ENCODE measurements at places on chromosomes 13 and 19.

DNA sequence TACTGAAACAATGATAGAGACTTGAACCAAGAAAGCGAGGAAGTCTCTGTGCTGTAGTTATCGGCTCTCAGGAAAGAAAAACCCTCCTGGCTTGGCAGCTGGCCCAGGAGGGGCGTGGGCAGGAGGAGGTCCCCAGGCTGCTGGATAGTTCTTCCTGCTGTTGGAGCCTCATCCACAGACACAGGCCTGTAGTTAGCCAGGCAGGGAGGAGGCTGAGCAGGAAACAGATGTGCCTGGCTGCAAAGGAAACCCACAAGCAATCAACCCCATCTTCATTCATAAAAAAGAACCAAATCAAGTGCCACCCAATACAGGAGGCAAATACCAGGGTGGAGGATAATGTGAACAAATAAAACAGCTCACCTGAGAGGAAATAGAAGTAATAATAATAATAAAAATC is 86.2 kb downstream of the IRS2 start:
- peak; percentile 36 for DNase-seq

GRCh38 chr13:114103801-114104654 is 28.4 kb downstream of the RASA3 start:
- DNase-seq = no peak

- DNase-seq = no peak
Observed at GRCh38 chr13:50474088-50474662, 369.3 kb downstream of the DLEU7 start.

DNA sequence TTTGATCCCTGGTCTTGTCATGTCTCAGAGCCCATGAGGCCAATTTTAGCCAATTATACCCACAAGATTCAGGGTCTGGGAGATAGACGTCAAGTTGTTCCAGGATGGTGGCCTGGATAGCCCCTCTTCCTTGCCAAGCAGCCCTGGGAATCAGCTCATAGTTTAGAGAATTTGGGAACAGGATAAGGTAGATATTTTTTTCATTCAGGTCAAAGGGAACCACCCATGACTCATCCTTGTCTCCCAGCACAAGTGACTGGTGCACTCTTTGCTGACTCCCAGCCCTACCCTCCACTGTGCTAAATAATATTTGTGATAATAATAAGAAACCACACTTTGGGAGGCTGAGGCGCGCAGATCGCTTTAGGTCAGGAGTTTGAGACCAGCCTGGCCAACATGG is 17.1 kb upstream of the S1PR4 start:
- no peak for DNase-seq

GRCh38 chr19:1700733-1701663 is 48.6 kb upstream of the TCF3 start:
- no peak for DNase-seq

DNA sequence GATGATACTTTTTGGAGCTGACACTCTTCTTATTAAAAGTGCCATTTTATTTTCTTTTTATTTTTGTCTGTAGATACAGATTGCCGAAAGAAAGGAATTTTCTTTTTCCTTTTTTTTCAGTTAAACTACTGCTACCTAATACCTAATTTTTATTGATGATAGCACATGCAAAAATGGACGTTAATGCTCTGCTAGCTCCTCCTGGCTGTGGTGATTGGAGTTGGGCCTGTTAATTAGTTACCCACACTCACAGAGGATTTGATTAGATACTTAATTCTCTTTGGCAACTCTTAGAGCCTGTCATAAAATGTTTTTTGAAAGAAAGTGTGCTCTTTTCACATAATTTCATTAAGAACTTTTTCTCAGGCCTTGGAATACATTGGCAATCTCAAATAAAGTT is 366.8 kb downstream of the DCT start:
- no peak for DNase-seq

- no peak for DNase-seq
Observed at GRCh38 chr19:23904406-23904805, 10.3 kb upstream of the ZNF726 start.

- DNase-seq = no peak
Observed at GRCh38 chr19:7918615-7919421, 1.3 kb upstream of the SNAPC2 start.

GRCh38 chr13:77415253-77416071 is 88.6 kb upstream of the MYCBP2 start:
- DNase-seq = no peak

DNA sequence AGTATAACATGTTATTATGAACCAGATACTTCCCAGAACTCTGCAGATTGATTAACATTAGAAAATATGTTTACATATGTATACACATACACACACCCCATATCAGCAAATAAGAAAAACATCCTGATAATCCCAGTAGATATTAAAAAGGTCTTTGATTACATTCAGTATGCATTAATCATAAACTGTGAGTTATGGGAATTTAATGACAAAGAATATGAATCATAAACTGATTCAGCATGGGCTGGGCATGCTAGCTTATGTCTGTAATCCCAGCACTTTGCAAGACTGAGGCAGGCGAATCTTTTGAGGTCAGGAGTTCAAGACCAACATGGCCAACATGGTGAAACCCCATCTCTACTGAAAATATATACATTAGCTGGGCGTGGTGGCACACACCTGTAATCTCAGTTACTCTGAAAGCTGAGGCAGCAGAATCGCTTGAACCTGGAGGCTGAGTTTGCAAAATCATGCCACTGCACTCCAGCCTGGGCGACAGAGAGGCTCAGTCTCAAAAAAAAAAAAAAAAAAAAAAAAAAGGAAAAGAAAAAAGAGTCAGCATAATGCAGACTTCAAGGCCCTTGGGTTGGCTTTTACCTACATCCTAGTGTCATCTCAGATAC is 581.9 kb upstream of the PRR20A start:
- DNase-seq = no peak

DNA sequence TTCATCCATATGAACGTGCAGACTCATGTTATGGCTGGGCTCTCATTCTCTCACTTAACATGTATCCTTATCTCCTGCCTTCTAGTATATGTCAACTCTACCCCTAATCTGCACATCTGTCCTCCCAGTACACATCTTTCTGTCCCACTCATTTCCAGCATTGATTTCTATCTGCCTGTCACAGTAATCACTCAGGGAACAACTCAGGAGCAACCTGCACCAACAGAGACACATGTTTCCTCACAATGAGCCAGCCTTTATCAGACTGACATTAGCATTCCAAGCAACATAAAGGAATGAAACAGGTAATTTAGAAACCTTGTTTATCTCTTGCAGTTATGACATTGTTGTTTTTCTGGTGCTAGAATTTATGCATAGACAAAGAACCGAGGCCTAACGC is 17.6 kb upstream of the SLC7A1 start:
- no peak for DNase-seq

DNA sequence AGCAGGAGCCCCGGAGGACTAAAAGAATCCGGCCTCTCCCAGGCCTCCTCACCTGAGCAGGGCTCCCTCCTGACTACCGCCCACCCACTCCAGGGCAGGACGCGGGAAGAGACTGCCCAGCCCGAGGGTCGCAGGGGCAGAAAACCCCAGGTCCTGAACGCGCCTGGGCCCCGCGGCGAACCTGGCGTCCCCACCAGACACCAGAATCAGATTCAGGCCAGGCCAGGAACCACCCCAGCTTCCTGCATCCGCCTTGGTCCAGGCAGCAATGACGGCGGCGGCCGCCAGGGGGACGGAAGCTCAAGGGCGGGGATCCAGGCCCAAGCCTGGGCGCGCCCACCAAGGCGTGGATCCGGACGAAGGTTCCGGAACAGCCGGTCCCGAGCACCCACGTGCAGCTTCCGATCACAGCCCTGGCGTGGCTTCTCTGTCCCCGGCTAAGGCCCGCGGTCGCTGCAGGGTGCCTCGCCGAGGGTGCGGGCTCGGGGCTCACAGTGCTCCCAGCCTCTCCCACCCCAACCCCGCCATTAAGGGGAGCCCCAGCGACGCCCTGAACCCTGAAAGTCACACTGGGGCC is 3.6 kb downstream of the LGALS7 start:
- peak; percentile 67 for DNase-seq

DNA sequence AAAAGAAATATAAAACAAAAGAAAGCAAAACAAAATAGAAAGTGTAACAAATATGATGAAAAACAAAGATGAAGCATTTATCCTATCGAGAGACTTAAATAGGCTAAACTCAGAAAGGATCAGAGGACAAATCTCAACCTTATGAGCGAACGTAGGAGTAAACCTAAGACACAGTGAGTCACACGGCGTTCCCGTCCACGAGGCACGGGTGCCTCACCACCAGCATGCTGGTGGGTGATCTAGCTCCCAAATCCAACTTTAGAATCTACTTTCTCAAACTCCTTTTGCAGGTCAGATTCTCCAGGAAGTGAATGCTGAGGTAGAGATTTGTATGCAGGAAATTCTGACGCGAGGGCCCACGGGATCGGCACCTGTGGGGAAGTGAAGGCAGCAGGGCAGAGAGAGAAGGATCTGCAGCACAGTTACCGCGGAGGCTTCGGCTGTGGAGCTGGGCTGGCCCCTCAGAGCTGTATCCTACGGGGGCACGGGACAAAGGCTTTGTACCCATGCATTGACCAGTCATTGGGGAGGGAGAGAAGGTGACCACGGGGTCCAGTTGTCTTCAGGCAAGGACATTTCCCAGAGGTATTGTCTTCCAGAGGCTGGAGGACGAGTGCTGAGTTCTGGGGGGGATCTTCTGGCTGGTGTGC is 7.5 kb upstream of the MIER2 start:
- no peak for DNase-seq

DNA sequence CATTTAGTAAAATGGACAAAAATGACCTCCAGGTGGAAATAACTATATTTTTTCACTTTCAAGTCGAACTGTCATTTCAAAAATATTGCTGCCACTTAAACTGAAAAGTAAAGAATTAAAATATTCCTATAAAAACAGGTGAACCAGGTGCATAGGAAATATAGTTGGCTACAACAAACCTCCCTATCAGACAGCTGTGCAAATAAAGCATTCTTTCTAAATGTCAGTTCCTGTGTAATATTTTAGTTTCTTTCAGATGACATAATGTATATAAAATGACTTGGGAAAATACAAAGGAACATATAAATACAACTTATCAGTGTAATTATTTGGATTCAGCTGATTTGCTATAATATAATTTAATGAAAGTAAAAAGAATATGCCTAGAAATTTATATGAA is 403.5 kb upstream of the GPC6 start:
- no peak for DNase-seq

DNA sequence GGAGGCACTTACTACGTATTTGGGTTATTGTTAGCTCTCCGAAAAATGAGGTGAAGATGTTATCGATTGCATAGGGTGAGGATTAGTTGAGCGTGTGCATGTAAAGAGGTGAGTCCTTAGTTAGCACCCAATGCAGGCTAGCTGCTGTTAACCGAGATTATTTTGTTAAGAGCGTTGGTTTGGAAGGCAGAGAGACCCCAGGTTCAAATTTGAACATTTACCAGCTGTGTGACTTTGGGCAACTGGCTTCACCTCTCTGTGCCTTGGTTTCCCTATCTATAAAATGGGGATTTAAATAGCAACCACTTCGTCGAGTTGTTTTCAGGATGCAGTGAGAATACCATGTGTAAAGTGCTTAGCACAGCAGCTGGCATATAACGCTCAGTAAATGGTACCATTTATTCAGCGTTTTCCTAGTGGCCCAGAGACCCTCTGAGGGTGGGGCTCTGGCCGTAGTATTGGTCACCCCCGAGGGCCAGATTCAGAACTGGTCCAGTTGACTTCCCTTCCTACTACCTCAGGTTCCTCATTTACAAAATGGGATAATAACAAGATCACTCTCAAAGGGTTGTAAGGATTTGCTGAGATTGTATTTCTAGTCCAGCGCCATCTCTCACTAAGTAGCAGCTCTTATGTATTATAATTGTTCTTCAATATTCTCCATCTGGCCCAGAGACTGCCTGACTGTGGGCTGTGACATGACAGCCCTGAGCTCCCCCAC is 887 bp downstream of the SIPA1L3 start:
- no peak for DNase-seq

DNA sequence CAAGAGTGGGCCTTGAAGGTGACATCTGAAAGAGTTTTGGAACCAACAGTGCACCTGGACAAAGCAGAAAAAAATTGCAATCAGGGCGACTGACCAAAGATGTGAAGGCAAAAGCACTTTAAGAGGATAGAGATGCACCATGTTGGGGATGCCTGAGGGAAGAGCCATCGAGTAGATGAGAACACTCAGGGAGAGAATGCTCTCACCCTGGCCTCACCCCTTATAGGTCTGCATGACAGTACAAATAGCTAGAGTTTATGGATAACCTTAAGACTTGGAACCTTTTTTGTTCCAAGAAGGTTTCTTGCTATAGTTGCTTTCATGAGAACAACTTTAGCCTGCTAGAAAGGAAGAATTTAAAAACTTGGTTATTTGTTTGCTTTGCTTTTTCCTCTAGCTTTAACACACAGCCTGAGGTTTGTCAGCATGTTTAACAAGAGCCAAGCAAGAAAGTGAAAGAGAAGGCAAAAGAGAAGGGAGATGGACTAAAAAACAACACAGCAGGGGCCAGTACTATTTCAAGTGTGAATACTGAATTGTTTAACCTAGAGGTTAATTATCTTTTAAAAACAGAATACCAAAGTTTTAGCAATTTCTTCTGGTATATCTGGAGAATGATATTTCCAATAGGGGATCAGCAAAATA is 418.9 kb downstream of the DIAPH3 start:
- no peak for DNase-seq

- DNase-seq = no peak
Observed at GRCh38 chr19:56324436-56324835, 9.8 kb upstream of the ZSCAN5A start.

GRCh38 chr19:39157275-39157996 is 31.9 kb downstream of the PAK4 start:
- no peak for DNase-seq

- DNase-seq = peak; percentile 3
Observed at GRCh38 chr19:40366697-40367561, 18.4 kb downstream of the PLD3 start.

GRCh38 chr13:59891053-59891452 is 272.7 kb downstream of the DIAPH3 start:
- DNase-seq = no peak

DNA sequence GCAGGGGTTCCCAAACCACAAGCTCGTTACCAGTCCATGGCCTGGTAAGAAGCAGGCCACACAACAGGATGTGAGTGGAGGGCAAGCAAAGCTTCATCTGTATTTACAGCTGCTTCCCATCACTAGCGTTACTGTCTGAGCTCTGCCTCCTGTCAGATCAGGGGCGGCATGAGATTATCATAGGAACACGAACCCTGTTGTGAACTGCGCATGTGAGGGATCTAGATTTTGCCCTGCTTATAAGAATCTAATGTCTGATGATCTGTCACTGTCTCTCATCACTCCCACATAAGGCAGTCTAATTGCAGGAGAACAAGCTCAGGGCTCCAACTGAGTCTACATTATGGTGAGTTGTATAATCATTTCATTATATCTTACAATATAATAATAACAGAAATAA is 677.4 kb upstream of the SLITRK6 start:
- DNase-seq = no peak
